Left hindlimb (tissue), 1 donor: ENCODE measurements at places on chromosomes 7 and 10.

GRCh38 chr10:47214520-47214919 is 85.5 kb upstream of the GDF10 start:
- DNase-seq, result no peak

DNA sequence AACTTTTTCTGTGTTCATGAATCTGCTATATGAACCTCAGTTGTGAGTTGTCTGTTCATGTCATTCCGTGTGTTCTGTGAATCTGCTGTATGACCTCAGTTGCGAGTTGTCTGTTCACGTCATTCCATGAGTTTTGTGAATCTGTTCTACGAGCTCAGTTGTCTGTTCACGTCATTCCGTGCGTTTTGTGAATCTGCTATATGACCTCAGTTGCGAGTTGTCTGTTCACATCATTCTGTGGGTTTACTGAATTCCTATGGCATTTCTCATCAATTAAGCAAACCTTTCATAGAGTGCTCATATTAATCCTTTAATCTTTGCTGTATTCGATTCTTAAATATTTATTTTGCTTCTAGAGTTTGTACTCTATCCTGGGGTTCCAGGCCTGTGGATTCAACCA is 150.6 kb downstream of the DIP2C start:
- no peak for DNase-seq

DNA sequence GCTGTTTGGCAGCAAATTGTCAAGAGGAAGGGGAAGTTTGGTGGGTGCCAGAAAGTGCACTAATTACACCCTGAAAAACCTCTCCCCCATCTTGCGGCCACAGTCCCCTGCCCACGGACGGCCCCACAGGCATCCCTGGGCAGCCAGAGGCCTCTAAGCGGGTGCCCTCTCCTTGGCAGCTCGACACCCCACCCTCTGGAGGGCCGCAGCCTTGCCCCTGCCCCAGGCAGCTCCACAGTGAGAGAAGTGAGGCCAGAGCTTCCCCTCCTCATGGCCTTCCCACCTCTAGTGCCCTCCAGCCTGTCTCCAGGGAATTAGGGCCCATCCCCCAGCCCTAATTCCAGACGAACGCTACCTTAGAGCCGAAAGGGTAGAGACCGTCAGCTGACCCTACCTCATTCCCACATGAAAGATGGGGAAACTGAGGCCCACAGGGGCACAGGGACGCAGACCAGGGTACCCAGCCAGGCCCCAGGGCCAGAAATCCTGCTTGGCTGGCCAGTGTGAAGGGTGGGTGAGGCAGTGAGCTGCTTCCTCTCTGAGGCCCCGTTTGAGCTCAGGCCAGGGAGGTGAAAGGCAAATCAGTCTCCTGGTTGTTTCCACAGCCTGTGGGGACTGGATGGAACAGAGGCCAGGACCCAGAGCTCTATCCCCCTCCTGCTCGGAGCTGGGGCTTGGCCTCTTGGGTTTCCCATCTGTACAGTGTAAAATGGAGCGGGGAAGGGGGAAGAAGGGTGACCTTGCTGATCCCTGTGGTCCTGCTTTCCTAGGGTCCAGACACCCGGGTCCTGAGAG is 10.0 kb downstream of the ZCCHC24 start:
- peak; percentile 62 for DNase-seq

GRCh38 chr10:86958116-86958900 is at the start of gene SNCG:
SNCG (plus strand) TSS chr10:86958599; CDS start chr10:86958698, 99 bp downstream.
- peak; percentile 57 for DNase-seq

DNA sequence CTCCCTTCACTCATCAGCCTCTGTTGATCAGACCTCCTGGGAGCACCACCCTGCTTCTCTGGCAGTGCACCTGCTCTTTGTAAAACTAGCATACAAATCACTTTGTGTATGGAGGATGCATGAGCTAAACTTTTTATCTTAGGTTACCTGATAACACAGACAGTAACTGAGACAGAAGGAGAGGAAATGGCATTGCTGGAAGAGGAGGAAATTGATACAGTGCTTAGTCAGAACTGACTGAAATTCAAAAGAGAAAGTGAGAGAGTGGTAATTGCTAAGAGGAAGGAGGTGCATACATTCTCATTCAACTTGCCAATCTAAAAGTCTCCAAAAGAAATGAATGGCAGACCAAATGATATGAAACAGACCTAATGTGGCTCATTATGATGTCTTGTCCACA is 1120.7 kb downstream of the GATA3 start:
- DNase-seq, result no peak

GRCh38 chr7:26349005-26349915 is 57.6 kb downstream of the SNX10 start:
- no peak for DNase-seq

DNA sequence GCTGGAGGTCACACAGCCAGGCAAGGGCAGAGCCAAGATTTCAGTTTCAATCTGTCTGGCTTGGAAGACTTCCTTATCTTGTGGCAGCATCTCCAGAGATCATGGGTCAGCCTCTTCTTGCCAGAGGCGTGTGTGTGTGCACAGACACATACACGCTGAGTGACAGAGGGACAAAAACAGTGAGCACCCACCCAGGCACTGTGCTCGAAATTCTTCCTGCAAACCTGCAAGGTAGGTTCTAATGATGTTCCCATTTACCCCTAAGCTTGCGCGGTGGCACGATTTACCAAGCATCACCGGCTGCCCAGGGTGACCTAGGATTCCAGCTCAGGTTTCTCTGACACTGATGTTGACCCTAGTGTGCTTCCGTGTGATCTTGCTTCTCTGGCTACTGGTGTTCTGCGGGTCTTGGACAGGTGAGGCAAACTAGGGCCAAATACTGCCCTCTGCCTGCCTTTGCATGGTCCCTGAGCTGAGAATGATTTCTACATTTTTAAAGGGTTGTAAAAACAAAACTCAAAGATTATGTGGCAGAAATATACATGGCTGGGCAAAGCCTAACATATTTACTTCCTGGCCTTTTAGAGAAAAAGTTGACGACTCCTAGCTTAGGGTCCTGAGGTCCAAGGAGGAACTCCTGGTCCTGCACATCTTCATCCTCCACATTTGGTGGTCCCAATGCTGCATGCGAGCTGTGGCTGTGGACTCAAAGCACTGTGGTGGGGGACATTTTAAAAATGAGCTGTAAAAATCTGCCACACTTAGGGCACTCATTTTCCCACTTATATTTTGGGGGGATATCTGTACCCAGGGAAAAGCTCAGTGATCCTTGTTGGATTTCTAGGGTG is 268.5 kb downstream of the RPS24 start:
- no peak for DNase-seq

DNA sequence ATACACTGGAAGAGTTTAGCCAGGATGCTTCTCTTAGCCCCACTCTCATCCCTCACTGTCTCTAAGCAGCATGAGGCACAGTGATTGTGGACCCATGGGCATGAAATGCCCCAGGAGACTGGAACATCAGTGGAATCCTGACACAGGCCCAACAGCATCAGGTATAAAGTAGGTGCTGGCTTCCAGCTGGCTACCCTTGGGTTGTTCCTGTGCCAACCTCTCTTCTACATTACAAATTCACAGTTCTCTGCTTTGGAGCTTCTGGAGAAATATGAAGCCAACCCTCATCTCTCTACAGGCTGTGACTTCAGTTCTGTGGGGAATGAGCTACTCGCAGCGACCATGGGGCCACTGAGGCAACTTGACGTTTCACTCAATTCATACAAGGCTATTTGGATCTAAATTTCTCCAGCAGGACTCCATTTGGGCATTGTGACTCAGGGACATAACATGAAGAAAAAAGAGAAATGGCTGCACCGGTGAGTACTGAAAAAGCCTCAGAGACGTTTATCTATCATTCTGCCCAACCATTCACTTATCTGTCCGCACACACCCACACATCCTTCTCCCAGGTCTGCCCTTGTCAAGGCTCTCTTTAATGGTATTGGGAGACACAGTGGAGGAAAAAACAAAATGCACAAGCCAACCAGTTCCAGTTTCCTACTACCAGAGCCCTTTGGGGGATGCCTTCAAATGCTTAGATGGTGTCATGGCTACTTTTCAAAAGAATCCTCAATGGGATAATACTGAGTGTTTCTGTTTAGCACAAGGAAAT is 35.4 kb upstream of the TM9SF3 start:
- no peak for DNase-seq

- DNase-seq, result no peak
Measured at GRCh38 chr7:152870106-152870693, 110.6 kb downstream of the ACTR3B start.

DNA sequence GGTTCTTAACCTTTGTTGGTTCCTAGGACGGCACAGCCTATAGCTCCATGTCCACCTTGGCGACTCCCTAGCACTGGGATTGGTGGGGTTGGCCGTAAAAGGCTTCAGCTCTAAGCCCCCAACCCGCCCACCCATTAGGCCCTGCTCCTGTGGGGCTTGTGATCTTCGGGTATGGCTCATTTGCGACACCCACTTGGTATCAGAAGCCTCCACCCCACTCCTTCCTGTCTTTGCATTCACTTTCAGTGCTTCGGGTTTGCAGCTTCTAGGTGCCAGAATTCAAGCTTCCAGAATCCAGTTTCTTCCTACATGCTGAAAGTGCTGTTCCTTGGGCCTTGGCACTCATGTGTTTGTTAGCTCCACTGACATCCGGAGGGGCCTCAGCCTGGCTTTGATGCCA is 39.5 kb downstream of the HABP2 start:
- DNase-seq, result no peak

GRCh38 chr7:32905175-32905662 is 13.7 kb upstream of the KBTBD2 start:
- DNase-seq, result peak; percentile 91

DNA sequence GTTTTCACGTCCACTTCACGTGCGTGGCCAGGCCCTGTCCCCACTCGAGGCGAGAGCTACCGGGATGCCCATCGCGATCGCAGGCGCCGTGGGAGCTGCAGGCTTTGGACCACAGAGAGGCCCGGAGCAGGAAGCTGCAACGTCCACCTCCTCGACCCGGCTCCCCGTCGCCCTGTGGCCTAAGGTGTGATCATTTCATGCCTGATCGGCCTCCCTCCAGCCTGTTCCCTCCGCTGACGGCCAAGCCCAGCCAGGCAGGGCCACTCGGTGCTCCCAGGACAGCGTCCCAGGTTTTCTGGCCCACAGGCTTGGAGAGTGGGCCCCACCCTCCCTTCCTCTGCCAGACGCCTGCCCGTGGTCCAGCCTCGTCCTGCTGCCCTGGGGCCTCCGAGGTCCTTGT is 19.6 kb downstream of the KNDC1 start:
- DNase-seq, result no peak

GRCh38 chr7:25597946-25598345 is 369.7 kb upstream of the NPVF start:
- no peak for DNase-seq

- no peak for DNase-seq
Measured at GRCh38 chr7:118877187-118877586, 652.7 kb downstream of the ANKRD7 start.

DNA sequence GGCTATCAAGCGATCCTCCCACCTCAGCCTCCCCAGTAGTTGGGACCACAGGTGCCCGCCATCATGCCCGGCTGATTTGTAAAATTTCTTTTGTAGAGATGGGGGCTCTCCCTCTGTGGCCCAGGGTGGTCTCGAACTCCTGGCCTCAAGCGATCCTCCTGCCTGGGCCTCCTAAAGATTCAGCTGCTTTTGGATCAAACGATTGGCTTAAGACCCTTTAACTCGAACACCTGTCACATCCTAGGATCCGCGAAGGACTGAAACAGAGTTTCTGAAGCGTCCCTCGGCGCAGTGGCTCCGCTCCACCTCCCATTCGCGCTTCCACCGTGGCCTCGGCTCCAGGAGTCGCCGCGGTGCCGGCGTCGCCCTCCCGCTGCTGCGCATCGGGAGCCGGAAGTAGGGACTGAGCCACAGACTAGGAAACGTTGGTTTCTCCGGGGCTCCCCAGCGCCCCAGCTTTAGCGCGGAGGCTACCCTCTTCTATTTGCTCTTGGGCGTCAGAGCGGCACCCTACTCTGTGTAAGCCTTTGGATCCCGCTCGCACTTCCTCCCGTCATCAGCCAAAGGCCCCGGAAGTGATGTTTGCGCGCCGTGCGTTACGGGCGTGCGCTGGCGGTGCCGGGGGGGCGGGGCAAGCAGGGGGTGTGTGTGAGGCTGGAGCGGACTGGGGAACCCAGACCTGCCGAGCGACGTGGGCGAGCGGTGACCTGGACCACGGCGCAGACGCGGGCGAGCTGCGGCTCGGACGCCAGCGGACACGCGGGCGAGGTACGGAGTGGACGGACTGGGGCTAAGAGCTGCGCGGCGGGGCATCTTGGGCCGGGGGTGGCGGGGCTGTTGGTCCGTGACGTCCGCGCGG is 53.0 kb downstream of the KCTD7 start:
- DNase-seq, result peak; percentile 98

- DNase-seq, result no peak
Measured at GRCh38 chr7:95342029-95342428, 17.7 kb upstream of the PON1 start.

- peak; percentile 87 for DNase-seq
Measured at GRCh38 chr7:47582764-47583738, 1.1 kb upstream of the TNS3 start.

GRCh38 chr10:6211671-6212635 is 9.2 kb downstream of the PFKFB3 start:
- peak; percentile 58 for DNase-seq

DNA sequence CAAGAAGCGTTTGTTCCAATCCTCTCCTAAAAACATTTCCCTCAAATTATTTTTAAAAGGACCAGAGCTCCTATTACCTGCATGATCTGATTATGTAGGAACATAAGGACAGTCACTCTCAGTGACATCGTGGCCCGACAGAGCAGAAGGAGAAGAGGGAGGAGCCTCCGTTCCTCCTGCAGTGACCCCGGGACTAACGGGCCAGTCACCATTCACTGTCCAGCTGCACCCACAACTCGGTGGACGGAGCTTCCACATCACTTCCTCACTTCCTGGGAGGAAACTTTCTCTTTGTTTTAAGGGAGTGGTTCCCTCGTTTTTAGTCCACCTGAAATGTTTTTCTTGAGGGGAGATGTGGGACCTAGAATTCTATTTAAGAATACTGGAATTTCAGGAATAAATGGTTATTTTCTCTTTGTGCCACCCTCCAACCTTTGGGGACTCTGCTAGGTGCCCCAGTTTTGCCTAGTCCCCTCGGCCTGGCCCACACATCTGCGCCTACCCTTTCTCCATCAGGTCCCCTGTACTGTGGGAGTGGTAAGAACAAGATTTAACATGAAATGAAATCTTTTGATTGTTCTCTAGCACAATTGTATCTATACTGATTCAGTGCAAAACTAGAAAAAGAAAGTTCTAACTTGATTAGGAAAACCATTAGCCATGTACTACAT is 173.5 kb upstream of the RNF32 start:
- no peak for DNase-seq

DNA sequence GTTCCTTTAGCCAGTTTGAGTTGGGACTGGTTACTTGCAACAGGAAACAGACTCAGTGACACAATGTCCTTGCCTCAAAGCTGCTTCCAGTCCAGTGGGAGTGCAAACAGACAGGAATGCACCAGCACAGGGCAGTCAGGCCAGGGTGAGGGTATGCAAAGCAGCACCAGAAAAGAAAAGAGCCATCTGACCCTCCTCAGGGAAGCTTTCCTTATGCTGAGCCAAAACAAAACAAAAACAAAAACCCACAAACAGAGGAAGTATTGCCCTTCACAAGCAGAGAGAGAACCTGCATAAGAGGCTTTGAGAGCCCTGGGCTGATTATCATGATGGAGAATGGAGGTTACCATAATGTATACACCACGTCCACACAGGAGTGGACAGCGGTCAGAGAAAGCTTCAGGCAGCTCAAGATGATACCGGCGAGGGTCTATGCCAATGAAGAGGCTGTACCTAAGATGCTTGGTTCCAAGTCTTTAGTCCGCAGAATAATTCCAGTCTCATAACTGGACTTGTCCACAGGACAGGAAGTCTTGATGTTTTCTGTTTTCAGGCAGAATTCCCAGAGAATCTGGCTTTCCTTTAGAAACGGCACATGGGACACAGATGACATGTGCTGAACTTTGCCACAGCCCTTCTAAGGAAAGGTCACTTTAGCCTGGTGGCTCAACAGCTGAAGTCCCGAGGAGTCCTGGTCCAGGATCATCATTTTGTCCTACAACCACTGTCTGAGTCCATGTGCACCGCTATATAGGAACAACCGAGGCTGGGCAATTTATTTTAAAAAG is 263.3 kb downstream of the TNS3 start:
- no peak for DNase-seq
